ENCODE measurements at places on chromosomes 13 and 19.

DNA sequence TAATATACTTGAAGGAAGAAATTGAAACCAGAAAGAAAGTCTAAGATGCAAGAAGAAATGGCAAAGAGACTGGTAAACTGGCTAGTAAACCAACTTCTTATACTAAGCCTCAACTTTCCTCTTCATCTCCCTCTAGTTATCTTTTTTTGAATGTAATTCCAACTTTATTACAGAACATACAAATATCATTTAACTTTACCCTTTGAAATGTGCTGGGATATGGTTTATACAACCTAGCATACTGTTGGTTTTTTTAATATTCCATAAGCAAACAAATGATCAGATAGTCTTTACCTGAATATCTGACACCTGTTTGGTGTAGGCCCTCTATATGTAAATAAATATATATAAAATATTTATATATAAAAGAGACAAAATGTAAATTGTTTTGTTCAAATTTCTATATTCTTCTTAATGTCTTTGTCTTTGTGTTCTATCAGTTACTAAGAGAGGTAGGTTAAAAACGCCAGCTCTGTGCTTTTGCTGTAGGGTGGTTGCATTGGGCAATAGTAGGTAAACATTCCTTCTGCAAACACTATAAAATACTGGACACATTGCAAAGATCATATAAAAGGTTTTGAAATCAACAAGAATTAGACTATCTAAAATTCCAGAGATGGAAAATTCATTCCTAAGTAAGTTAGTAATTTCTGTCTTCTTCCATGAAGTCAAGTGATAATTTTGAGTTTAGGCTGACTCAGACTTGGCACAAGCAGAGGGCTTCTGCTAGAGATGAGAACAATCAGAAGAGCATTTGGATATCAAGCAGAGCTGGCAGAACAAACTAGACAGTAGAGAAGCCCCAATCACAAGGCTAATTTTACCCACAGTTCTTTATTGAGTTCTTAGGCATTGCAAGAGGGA lies 383.3 kb downstream of the RFC3 start:
- DNase-seq: no peak

DNA sequence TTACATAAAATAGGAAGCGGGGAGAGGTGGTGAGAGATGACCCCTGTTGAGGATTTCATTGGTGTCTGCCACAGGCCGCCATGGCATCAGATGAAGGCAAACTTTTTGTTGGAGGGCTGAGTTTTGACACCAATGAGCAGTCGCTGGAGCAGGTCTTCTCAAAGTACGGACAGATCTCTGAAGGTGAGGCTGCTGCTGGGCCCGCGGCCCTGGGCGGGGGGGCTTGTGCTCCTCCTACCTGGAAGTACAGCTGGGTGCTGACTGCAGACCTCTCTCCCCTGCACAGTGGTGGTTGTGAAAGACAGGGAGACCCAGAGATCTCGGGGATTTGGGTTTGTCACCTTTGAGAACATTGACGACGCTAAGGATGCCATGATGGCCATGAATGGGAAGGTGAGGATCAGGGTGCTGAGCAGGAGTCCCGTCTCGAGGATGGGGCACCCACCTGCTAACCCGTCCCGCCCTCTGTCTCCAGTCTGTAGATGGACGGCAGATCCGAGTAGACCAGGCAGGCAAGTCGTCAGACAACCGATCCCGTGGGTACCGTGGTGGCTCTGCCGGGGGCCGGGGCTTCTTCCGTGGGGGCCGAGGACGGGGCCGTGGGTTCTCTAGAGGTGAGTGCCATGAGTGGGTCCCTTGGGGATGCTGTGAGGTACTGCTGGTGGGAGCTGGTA lies 1.9 kb downstream of the CIRBP start:
- no peak for DNase-seq

DNA sequence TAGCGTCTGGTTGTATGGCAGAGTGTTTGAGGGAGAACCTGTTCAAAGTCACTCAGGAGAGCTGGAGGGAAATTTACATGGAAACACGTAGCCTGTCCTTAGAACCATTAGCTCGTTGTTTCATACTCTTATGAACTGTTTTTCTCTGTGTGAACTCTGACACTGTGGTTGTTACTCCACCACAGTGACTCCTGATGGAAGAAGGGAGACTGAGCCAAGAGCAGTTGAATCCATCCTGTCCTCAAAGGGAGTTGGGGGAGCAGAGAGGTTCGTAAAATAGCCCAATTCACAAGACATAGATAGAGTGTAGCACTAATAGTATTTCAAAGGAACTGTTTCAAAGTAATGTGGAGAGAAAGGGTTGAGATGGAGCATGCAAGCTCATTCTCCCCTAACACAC lies 964.8 kb downstream of the PCDH9 start:
- no peak for DNase-seq

- DNase-seq: no peak
Measured at GRCh38 chr13:46799139-46799538, 2.2 kb upstream of the ESD start.

GRCh38 chr13:101751488-101751887 lies 299.0 kb downstream of the ITGBL1 start:
- DNase-seq: peak; percentile 70

DNA sequence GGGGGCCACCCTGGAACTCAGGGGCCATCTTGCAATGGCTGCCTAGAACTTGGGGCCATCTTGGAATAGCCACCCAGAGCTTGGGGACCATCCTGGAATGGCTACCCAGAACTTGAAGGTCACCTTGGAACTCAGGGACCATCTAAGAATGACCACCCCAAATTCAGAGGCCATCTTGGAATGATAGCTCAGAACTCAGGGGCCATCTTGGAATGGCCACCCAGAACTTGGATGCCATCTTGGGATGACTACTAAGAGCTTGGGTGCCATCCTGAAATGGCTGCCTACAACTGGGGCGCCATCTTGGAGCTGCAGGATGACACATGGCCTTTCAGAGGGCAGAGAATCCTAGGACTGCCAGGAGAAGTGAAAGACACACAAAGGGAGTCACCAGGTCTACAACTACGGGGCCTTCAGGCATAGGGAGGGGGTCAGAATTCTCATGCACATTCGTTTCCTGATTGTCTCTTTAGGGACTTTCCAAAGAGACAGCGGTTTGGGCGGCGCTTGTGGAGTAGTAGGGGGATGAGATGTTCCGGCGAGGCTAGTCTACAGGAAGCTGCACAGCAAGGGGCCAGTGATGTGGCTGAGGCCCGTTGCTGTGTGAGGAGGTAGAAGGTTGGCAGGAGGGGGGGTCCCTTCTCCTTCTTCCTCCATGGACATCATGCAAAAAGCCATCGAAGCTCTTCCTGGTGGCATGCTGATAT lies 125.0 kb downstream of the IER2 start:
- no peak for DNase-seq

DNA sequence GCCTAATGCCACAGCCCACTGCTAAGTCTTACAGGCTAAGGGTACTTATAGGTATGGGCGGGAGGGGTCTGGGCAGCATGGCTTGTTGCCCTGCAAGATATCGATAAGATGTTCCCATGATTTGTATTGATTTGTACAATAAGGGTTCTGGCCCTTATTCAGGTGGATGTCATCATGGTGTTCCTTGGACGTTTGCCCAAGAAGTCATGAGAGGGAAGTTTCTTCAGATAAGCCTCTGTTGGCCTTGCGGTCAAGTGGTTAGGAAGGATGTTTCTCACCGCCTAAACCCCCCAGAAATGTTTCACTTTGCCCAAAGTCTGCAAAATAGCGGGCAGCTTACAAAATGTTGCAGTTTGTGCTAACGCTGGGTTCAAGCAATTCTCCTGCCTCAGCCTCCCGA lies 7.3 kb downstream of the PARP4 start:
- no peak for DNase-seq

GRCh38 chr19:36252047-36252446 lies 37.1 kb downstream of the ZNF146 start:
- DNase-seq: no peak

DNA sequence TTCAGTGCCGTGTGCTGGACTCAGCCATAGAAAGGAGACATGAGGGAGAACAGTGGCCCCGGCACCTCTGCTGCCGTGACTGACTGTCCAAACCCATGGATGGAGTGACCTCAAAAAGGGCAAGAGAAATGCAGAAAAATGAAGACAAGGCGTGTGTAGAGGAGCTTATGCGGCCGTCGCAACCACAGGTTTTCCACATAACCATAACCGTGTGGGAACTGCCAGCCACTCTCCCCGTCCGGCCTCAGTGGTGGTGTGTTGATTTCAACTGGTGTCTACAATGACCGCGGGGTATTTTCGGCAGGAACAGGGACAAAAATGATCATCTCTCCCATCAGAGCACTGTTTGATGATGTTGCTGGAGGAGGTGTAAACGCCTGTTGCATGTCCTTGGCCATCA lies 42.9 kb upstream of the F7 start:
- no peak for DNase-seq

DNA sequence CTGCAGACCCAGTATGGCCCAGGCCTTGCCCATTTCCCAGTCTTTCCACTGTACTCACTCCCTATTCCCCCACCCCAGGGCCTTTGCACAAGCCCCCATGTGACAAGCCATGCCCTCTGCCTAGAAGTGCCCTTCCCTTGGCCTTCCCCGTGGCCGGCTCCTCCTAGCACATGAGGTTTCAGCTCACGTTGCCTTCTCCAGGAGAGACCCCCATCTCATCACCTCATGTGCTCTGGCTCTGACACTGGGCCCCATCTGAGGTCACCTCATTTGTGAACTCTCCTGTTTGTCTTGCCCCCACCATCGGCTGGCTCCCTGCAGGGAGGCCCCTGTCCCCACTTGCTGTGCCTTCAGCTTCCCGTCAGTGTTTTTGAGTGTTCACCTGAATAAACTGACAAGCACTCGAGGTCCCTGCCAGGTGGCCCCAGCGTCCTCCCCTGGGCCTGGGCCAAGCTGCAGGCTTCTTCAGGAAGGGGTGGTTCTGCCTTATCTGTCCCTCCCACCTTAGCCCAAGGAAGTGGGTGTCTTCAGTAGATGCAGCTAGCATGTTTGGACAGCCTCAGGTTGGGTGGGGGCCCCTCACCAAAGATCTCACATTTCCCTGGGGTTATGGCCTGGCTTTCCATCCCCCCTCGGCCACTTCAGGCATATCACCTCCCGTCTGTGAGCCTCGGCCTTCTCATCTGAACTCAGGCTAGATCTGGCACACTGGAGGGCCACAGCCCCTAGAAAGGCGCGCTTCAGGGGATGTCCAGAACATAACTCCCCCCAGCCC lies 3.8 kb upstream of the SLC25A42 start:
- no peak for DNase-seq

DNA sequence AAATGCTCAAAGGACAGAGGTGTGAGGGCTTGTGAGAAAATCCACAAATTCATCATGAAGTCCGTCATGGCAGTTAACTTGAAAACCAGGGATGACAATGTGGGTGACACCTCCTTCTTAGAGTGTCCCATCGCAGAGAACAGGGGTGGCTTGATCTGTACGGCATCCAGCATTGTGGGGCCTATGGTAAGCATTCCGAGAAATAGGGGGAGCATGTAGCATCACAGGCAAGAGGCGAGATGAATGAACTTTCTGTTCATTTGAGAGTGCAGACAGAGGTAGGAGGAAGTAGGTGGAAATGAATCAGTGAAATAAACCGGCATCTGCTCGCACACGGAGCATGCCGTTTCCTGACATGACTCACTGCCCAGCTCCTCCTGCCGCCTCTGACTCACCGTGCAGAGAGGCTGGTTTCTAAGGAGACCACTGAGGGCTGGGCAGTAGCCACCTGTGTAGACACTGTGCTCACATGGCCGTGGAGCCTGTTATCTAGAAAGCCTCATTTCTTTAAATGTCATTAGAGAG lies 339.0 kb downstream of the RFC3 start:
- no peak for DNase-seq

GRCh38 chr13:64274481-64275217 lies 2859.0 kb upstream of the PCDH20 start:
- no peak for DNase-seq

DNA sequence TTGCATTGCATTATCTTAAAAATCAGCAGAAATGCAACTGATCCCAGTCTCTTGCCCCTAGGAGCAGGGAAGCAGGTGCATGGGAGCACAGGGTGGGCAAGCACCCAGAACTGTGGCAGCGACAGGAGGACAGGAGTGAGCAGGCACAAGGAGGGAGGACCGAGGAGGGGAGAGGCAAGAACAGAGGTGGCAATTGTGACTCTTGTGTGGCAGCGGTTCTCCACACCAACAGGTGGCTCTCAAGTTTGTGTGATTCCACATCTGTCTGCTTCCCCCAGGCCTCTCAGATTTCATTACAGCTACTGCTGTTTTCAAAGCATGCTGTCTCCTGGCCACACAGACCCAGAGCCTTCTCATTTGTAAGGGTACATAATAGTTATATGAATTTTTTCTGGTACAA lies 108.5 kb downstream of the STK24 start:
- DNase-seq: no peak

DNA sequence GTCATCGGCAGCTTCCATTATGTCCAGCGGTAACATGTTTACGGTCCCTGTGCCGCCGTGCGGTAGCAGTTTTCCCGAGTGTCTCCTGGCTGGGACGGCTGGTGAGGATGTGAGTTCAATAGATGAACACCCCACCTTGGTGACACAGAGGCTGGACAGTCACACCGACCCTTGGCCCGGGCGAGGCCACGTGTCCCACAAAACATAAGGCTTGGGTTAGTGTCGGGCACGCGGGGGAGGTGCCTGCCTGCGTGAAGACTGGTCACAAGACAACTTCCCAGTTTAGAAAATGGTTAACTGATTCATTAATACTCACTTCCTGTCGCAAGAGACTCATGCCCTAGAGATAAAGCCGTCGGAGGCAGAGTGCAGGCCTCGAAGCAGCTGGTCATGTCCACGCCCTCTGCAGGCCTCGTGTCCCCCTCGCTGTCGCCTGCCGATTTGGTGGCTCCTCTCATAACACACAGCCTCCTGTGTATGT lies 17.2 kb downstream of the RASA3 start:
- no peak for DNase-seq

GRCh38 chr13:95267662-95268342 lies 33.4 kb downstream of the ABCC4 start:
- peak; percentile 14 for DNase-seq

DNA sequence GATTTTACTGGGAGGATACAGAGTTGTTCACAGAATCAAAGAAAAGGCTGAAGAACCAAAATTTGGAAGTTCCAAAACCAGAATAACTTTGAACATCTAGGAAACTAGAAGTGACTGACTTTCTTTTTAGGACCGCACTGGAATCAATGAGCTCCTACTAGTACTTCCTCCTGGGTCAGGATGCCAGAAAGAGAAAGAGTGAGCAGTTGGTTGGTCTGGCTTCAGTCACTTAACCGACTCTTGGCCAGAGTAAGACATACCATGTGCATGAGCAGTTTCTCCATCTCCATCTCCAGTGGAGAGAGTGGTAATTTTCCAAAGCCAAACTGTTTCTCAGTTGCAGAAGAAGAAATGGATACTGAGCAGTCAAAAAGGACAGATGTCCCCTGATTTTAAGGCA lies 27.1 kb upstream of the MTUS2 start:
- DNase-seq: no peak

DNA sequence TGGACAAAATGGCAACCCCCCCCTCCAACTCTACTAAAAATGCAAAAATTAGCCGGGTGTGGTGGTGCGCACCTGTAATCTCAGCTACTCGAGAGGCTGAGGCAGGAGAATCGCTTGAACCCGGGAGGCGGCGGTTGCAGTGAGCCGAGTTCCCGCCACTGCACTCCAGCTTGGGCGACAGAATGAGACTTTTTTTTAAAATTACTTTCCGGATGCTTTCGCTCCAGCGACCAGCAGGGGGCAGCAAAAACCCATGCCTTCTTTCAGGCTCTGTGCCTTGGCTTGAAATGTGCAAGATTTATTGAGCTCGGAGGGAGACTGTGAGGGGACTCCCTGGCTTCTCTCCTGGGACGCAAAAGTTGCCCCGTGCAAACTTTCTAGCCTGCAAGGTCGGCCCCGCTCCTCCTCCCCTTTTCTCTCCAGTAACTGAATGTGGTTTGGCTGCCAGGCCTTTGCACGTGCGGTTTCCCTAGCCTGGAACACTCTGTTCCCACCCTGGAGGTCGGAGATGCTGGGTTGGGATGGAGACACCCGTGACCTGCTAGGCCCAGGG lies 61.4 kb upstream of the NFIC start:
- peak; percentile 68 for DNase-seq
